ENCODE measurements at places on chromosomes 6 and 20. TPM values are rescaled to one million over a fixed set of nuclear protein-coding genes. Genes with fewer than 3 reads are reported as not detected.

The OR2J3 gene
- total RNA-seq, result not detected

The HAO1 gene
- total RNA-seq, result 0.05 TPM

The GFOD1 gene
- total RNA-seq, result 4.7 TPM

The SRSF12 gene
- total RNA-seq, result 0.71 TPM

The AGPAT4 gene
- total RNA-seq, result 2.7 TPM

The LRP11 gene
- 2.0 TPM for total RNA-seq

The RNF144B gene
- total RNA-seq, result 6.1 TPM

The SPEF1 gene
- 0.05 TPM for total RNA-seq

The PTK6 gene
- 0.19 TPM for total RNA-seq

DNA sequence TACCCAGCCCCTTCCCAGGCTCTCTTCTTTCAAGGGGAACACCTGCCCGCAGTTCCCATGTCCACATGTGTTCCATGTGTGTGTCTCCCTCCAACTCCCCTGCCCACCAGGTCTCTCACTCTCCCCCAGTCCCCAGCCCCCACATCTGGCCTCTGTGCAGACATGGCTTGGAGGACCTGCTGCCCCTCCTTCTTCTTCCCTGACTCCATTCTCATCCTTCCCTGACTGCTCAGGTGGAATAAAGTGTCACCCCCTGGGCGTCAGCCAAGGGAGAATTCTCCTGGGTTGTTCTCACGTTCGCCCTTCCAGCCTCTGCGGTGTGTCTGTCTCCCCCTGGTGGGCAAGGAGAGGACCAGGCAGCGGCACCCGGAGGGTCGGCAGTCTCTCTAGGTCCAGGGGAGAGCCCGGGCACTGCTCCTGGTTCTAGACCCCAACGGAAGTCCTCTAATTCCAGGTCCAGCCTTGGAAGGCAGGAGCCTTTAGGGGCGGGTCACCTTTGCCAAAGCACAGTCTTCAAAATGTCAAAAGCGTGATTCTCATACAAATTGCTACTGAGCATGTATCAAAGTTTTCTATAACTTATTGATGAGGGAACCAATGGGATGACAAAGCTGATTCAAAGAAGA is 50.5 kb downstream of the EBF4 start:
- no peaks in the 10 kb centered on the region for H3K36me3 ChIP-seq
- H3K27ac ChIP-seq, result no peak overlapping the region
- no peaks in the 10 kb centered on the region for H3K4me1 ChIP-seq
- peaks cover 4% of the 10 kb centered on the region for H3K27me3 ChIP-seq
- peak; percentile 45 for DNase-seq

- no peak for DNase-seq
- H3K36me3 ChIP-seq, result no peaks in the 10 kb centered on the region
- H3K4me3 ChIP-seq, result no peak overlapping the region
- no peaks in the 10 kb centered on the region for H3K27me3 ChIP-seq
- H3K27ac ChIP-seq, result no peak overlapping the region
Observed at GRCh38 chr6:140879946-140880345, 1252.8 kb upstream of the GJE1 start.

- no peaks in the 10 kb centered on the region for H3K27me3 ChIP-seq
- peaks cover under 1% of the 10 kb centered on the region for H3K4me1 ChIP-seq
- H3K36me3 ChIP-seq, result no peaks in the 10 kb centered on the region
- no peak overlapping the region for H3K4me3 ChIP-seq
Observed at GRCh38 chr6:6788394-6789032, 200.0 kb downstream of the LY86 start.

GRCh38 chr6:104990085-104990484 is 33.2 kb downstream of the LIN28B start:
- H3K27ac ChIP-seq, result no peak overlapping the region
- no peak overlapping the region for H3K4me3 ChIP-seq
- no peaks in the 10 kb centered on the region for H3K27me3 ChIP-seq
- no peaks in the 10 kb centered on the region for H3K36me3 ChIP-seq

- no peaks in the 10 kb centered on the region for H3K36me3 ChIP-seq
- peaks cover 12% of the 10 kb centered on the region for H3K27me3 ChIP-seq
Observed at GRCh38 chr6:106927531-106928398, 46.8 kb downstream of the CD24 start.

- no peaks in the 10 kb centered on the region for H3K27me3 ChIP-seq
- H3K4me3 ChIP-seq, result no peak overlapping the region
- H3K27ac ChIP-seq, result no peak overlapping the region
- H3K36me3 ChIP-seq, result no peaks in the 10 kb centered on the region
Observed at GRCh38 chr20:8427419-8428040, 295.5 kb downstream of the PLCB1 start.

- H3K27me3 ChIP-seq, result peaks cover 45% of the 10 kb centered on the region
- no peak for DNase-seq
- H3K4me3 ChIP-seq, result no peak overlapping the region
- no peaks in the 10 kb centered on the region for H3K36me3 ChIP-seq
- H3K4me1 ChIP-seq, result peaks cover 5% of the 10 kb centered on the region
Observed at GRCh38 chr6:44004136-44004535, 123.1 kb downstream of the MRPL14 start.

DNA sequence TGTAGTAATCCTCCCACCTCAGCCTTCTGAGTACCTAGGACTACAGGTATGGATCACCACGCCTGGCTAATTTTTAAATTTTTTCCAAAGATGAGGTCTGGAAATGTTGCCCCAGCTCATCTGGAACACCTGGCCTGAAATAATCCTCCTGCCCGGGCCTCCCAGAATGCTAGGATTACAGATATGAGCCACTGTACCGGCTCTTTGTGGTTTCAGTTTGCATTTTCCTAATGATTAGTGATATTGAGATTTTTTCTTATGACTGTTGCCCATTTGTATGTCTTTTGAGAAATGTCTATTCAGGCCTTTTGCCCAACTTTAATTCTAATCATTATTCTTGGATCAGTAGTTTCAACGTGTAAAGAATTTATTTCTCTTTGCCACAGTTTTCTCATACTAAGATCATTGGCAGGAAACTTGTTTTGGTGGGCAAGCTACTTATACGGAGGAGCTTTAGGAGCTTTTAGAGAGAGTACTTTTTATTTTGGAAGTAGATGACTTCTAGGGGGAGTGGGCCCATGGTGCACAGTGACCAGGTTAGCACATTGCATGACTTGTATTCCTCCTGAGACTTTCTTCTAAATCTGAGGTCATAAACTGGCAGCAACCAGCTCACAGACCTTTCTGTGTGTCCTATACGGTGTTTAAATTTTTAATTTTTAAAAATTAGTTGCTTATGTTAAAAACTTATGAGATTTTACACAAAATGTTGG is 62.3 kb downstream of the STK4 start:
- H3K27ac ChIP-seq, result no peak overlapping the region
- no peaks in the 10 kb centered on the region for H3K4me1 ChIP-seq
- no peak overlapping the region for H3K4me3 ChIP-seq
- no peaks in the 10 kb centered on the region for H3K27me3 ChIP-seq
- H3K36me3 ChIP-seq, result peaks cover 47% of the 10 kb centered on the region
- DNase-seq, result no peak

- no peaks in the 10 kb centered on the region for H3K36me3 ChIP-seq
- no peak overlapping the region for H3K4me3 ChIP-seq
- DNase-seq, result no peak
- H3K27ac ChIP-seq, result no peak overlapping the region
- no peaks in the 10 kb centered on the region for H3K4me1 ChIP-seq
Observed at GRCh38 chr6:102619585-102619984, 1226.1 kb downstream of the GRIK2 start.

DNA sequence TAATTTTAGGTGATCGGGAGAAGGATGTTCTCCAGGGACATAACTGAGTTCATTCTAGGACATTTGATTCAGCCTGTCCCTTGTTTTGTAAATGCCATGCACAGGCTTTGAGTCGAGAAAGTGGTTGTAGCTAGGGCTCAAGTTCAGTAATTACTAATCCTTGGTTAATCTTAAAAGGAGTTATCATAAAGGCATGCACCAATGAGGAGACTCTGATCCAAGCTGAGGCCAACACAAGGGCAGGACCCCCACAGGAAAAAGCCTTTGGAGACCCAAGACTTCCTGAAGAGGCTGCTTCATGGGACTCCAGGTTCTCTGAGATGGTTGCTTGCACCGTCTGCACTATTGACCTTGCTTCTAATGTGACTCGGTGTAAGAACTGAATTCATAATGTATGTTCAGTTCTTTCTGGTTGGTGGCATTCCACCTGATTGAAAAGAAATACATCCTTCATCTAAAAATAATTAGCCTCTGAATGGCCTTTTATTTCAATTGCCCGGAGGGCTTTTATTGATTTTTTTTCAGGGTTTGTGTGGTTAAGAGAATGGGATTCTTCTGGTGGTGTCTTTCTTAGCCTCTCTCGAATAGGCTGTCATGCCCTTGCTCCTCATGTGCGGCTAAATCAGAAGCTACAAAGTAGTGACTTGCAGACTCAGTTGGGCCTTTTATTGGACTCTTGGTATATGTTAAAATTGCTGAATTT is 201.7 kb upstream of the PLCB4 start:
- H3K27me3 ChIP-seq, result no peaks in the 10 kb centered on the region
- H3K4me3 ChIP-seq, result no peak overlapping the region
- no peak overlapping the region for H3K27ac ChIP-seq
- H3K36me3 ChIP-seq, result no peaks in the 10 kb centered on the region

- peaks cover 9% of the 10 kb centered on the region for H3K27me3 ChIP-seq
- no peaks in the 10 kb centered on the region for H3K36me3 ChIP-seq
- no peak overlapping the region for H3K27ac ChIP-seq
- no peak for DNase-seq
Observed at GRCh38 chr6:3510617-3511016, 53.8 kb upstream of the SLC22A23 start.

GRCh38 chr20:10555393-10555792 is 118.4 kb downstream of the JAG1 start:
- H3K4me3 ChIP-seq, result no peak overlapping the region
- peaks cover 11% of the 10 kb centered on the region for H3K4me1 ChIP-seq
- no peak for DNase-seq
- H3K36me3 ChIP-seq, result peaks cover 5% of the 10 kb centered on the region

DNA sequence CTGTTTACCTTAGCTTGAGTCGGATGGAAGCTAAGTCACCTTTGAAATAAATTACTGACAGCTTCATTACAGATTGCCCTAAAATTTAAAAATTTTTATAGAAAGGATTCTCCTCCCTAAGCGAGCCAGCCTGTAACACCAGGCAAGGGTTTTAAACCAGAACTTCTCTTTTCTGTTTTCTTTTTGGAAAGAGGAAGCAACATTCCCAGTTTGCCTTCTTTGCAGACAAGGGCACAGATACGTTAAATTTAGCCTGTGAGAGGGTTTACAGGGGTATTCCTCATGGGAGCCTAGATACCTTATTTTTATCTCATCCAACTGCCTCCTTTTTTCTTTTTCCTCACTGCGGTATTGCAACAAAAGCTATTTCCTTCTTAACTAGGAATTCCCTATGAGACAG is 45.0 kb downstream of the GNAS start:
- H3K27me3 ChIP-seq, result no peaks in the 10 kb centered on the region
- H3K4me3 ChIP-seq, result no peak overlapping the region
- peaks cover 14% of the 10 kb centered on the region for H3K4me1 ChIP-seq
- DNase-seq, result no peak
- H3K27ac ChIP-seq, result no peak overlapping the region

DNA sequence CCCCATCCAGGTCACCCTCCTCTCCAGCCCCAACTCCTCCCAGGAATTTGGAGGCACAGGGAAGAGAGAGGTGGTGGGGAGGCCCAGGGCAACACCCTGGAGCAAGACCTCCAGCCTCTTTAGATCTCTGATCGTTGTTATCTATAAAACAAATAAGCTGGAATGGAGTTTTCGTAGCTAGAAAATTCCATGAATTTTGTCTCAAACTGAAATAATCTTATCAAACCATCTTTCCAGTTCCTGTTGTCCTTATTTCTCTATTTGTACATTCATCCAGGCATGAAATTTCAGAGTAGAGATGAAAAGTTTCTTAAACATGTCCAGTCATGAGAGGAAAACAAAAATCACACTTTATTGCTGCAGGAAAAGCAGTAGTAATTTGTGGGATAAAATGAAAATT is 6.2 kb upstream of the SLC4A11 start:
- H3K27ac ChIP-seq, result no peak overlapping the region
- DNase-seq, result no peak
- H3K4me3 ChIP-seq, result no peak overlapping the region
- no peaks in the 10 kb centered on the region for H3K36me3 ChIP-seq

GRCh38 chr6:145681965-145682364 is 53.4 kb downstream of the EPM2A start:
- no peak overlapping the region for H3K4me3 ChIP-seq
- no peaks in the 10 kb centered on the region for H3K36me3 ChIP-seq
- no peaks in the 10 kb centered on the region for H3K4me1 ChIP-seq
- DNase-seq, result no peak

DNA sequence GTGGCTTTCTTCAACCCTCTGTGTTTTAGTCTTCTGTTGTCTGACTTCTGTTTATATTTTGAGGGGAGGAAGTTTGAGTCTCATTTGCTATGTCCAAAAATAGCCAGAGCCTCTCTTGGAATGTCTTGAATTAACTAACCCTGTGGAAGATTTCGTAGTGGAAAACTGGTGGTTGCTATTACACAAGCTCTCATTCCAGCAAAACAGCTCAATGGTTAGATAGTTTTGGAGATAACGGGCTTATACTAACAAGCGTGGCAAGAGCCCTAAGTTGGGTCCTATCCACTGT is 1.6 kb downstream of the CCN2 start:
- no peaks in the 10 kb centered on the region for H3K36me3 ChIP-seq
- H3K4me3 ChIP-seq, result no peak overlapping the region

DNA sequence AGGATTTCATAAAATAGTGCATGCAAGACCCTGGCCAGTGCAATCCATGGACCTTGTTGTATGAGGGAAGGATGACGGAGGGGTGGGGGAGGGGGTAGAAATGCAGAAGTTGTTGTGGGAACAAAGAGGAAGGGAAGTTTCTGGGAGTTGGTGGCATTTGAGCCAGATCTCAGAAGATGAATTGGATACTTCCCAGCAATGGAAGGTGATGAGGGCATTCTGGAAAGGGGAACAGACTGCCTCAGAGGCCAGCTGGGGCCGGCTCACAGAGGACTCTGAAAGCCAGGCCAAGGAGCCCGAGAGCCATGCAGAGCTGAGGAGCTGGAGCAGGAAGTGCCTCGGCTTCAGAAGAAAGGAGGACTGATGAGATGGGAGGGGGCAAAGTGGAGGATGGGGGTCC is 2.7 kb downstream of the TMEM74B start:
- no peak for DNase-seq
- no peak overlapping the region for H3K27ac ChIP-seq
- peaks cover 48% of the 10 kb centered on the region for H3K27me3 ChIP-seq
- no peaks in the 10 kb centered on the region for H3K36me3 ChIP-seq
- H3K4me1 ChIP-seq, result no peaks in the 10 kb centered on the region
